ENCODE measurements at places on chromosomes 3 and 15.

DNA sequence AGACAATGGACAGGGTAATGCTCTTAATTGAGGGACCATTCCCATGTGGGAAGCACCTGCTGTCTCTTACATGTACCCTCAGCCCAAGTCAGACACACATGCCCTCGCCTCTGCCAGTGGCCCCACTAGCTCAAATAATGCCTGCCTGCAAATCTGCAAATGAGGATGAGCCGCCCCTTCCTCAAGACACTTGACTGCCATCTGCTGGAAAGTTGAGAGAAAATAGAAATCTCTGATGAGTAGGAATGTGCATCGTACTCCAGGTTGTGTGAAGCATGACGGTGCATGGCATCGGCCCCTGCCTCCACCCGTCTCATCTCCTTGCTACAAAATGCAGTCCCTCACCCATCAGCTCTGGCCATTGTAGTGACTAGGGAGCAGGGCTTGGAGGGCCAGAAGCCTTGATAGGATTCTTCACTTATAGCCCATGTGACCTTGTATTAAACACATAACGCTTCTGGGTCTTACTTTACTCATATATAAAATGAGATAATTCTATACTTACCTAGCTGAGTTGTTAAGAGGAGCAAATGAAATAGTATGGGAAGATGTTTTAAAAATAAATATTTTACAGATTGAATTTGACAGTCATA, 6.3 kb upstream of the SCN5A start:
- peak; percentile 88 for DNase-seq

DNA sequence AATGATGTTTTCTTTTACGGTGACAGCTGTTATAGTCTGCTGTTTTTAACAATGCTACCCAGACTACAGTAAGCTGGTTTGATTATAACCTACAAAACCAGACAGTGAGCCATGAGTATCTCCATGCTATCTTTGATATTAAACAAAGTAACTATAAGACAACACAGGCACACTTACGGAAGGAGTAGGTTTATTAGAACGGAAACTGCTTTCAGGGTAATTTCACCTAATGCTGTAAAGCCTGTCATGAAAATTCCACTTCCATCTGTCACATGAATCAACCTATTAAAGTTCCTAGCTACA, 33.0 kb downstream of the VPS13C start:
- DNase-seq, result no peak

GRCh38 chr15:63323798-63324563, 46.6 kb downstream of the APH1B start:
- no peak for DNase-seq

DNA sequence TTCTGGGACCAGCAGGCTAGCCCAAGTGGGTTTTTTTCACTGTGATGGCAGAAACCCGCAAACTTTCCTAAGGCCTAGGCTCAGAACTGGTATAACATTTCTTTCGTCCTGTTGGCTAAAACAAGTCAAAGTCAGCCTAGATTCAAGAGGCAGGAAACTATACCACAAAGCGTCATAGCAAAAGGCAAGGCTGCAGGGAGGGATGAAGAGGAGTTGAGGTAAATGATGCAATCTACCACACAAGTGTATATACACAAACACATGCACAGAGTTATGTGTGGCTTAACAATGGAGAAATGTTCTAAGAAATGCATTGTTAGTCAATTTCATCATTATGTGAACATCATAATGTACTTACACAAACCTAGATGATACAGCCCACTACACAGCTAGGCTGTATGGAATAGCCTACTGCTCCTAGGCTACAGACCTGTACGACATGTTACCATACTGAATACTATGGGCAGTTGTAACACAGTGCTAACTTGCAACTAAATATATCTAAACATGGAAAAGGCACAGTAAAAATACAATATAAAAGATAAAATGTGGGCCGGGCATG, 225.6 kb downstream of the TBL1XR1 start:
- DNase-seq, result no peak

DNA sequence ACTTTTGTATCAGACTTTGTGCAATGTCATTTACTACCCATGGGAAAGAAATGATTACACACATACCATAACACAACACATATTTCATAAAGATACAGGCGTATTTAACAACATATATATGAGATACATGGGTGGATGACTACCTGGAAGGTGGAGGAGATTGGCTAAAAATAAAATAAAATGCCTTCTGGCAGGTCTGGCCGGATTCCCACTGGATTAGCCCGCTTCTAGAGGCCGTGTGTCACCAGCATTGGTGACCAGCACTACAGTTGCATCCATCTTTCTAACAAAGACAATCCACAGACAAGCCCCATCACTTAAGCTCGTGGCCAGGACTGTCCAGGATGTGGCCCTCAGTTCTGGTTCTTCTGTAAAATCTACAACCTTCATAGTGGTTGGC, 21.0 kb upstream of the SEC22A start:
- DNase-seq, result no peak

DNA sequence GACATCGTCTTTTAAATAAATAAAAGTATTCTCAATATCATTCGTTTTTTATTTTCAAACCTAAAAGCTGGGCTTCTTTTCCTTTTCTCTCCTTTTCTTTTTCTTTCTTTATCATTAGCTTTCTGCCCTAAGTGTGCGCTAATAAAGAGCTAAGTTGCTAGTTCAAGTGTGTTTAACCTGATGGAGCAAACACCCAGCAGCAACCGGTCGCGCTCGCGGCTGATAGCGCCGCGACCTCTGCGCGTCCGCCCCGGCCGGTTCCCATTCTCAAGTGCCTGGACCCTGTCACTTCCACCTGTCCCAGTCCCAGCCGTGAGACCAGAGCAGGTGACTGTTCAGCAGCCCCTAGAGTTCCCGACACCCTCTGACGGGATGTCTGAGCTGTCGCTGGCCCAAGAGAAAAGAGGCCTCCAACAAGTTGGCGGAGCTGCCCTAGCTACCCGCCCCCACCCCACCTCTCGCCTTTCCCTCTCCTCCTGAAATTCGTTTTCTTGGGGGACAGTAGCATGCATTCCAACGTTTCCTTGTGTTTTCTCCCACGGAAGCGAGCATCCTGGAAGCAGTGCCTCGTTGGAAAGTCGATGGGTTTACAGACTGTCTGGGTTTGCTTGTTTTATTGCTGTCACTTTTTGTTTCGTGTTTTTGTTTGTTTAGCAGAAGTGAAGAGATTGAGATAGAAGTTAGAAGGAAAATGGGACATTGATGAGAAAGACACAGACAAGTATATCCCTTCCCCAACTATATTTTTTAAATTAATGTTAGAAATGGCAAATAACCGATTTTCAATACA, 3.1 kb upstream of the MECOM start:
- peak; percentile 68 for DNase-seq

- peak; percentile 54 for DNase-seq
Observed at GRCh38 chr15:32991619-32992111, 202.8 kb downstream of the FMN1 start.

GRCh38 chr3:50978991-50979667, 304.4 kb downstream of the DOCK3 start:
- DNase-seq, result no peak

GRCh38 chr15:59611276-59612260, at the start of gene GCNT3:
GCNT3 (plus strand) TSS chr15:59611783; CDS start chr15:59618239, 6,456 bp downstream.
- no peak for DNase-seq

GRCh38 chr15:82963471-82964341, 11.2 kb upstream of the HOMER2 start:
- DNase-seq, result no peak

- no peak for DNase-seq
Observed at GRCh38 chr15:70039917-70040316, 57.8 kb downstream of the TLE3 start.

DNA sequence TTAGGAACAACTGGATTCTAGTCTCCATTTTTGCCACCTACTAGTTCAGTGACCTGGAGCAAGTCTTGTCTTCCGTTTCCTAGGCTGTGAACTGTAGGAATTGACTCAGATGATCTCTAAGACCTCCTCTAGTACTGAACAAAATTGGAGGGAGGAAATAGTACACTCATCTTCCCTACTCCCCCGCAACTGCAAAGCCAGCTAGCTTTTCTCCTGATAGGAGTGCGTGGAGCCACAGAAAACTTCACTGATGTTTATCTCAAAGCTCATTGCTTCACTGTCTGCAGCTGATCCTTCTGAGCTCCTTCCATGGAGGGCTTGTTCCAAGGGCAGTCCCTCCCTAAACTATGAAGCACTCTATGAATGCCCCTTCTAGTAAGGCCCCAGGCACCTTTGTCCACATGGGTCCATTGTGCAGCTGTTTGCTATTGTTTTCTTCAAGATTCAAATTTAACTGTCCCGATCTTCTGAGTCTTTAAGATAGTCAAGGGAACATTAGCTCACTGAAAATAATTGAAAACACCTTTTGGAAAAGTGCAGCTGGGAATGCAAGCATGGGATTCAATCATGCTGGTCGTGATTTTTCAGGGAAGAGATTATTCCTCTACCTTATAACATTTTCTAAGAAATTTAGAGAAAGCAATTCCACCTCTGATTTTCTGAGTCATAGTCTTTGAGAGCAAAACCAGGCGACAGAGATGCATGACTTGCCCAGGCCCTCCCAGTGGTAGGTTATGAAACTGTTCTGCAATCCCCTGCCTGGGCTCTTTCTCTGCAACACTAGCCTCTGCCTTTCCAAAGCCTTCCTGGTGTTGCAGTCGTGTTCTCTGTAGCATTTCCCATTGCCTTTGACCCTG, 24.3 kb downstream of the FILIP1L start:
- no peak for DNase-seq

DNA sequence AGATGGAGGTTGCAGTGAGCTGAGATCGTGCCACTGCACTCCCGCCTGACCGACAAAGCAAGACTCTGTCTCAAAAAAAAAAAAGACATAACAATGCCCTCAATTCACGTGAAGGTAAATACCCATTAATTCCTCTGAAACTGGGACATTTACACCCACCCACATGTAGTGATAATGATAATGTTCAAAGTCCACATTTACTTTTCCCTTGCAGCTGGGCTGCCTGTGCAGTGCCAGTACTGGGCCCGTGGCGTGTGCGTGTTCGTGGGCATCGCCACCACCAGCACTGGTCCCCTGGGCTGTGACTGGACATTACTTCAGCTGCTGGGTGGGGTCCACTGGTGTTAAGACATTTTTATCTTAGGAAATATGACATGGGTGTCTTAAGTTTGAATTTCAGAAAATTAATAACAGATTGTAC, 123.6 kb downstream of the SLC25A26 start:
- no peak for DNase-seq

- DNase-seq, result peak; percentile 65
Observed at GRCh38 chr3:63967675-63968611, 55.4 kb downstream of the PSMD6 start.

GRCh38 chr3:98893740-98894139, 7.8 kb downstream of the DCBLD2 start:
- no peak for DNase-seq

- DNase-seq, result no peak
Observed at GRCh38 chr3:182671942-182672341, 121.4 kb upstream of the ATP11B start.

- no peak for DNase-seq
Observed at GRCh38 chr3:57093489-57093888, 33.0 kb downstream of the SPATA12 start.

GRCh38 chr15:59313641-59314332, 58.9 kb downstream of the MYO1E start:
- peak; percentile 77 for DNase-seq

GRCh38 chr3:134600206-134600605, 50.6 kb downstream of the KY start:
- no peak for DNase-seq

- DNase-seq, result peak; percentile 13
Observed at GRCh38 chr3:6770397-6770690, 90.6 kb upstream of the GRM7 start.

- no peak for DNase-seq
Observed at GRCh38 chr3:79461129-79461792, 306.5 kb downstream of the ROBO1 start.

GRCh38 chr3:26827169-26827568, 204.6 kb downstream of the LRRC3B start:
- no peak for DNase-seq

GRCh38 chr15:25238716-25239470, 199.9 kb downstream of the UBE3A start:
- no peak for DNase-seq

DNA sequence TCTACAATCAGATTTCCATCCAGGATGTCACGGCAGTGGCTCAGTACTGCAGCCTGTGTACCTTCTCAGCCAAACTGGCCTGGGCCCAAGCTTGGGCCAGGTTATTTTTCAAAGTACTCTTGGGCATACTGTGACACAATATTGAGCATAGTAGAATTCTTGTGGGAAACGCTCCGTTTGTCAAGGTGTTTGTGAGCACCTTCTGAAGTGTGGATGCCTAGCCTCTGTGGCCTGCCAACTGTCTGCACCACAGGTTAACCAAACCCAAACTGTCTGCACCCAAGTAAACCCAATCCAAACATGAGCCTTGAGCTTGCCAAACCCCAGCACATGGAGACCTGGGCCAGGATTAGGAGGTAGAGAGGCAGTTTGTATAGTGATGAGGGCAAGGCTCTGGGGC, 25.4 kb downstream of the CTDSPL start:
- DNase-seq, result no peak

DNA sequence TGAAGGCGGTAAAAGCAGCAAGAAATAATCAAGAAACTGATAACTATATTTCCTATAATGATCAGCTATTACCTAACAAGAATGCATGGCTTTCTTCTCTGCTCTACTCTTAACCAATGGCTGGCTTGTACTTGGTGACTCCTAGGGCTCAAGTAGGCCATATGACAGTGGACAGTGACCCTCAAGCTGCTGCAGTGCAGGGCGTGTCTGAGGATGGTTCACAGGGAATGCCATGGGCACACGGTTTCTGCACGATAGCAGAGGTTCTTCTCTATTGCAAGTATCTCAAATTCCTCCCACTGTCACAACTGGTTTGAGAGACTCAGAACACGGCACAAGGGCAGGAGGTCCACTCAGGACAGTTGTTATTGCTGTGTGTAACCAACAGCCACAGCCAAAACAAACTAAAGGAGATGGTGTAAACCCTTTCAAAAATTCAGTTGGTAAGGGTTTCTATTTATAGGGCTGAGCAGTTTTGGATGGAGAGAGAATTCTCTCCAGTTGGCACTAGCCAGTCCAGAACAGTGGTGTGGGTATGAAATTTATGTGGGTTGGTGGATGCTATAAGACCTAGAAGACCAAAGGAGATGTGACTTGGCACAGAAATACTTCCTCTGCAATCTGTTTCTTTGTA, 103.2 kb upstream of the ST8SIA2 start:
- no peak for DNase-seq

DNA sequence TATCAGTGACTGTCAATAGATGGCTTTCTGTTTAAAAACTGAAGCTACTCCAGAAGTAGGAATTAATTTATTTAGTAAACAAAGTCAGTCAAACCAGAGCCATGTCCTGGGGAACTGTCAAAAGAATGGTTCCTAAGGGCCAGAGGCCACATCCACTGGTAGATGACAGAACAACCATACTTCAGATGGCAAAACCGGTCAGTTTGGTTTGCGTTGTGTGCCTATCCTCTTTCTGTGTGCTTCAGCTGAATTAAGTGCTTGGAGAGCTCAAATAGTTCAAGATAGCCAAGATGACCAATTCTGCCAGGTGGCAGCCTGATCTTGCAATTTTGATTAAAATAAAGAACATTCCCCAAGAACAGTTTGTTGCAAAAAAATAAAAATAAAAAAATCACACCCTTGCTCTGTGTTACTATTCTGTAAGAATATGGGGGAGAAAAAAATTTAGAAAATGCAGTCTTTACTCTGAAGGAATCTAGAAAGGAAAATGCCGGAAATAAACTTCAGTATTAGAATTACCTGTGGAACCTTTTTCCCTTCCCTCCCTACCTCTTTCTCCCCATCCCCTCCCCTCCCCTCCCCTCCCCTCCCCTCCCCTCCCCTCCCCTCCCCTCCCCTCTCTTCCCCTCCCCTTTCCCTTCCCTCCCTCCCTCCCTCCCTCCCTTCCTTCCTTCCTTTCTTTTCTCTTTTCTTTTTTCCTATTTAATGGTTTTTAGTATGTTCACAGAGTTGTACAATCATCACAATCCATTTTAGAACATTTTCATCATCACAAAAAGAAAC, 2.5 kb downstream of the MAP3K13 start:
- peak; percentile 9 for DNase-seq
